ENCODE measurements at places on chromosomes 1 and 21.

- DNase-seq = peak; percentile 70
Observed at GRCh38 chr1:212228076-212228475, 57.1 kb upstream of the PPP2R5A start.

- DNase-seq = no peak
Observed at GRCh38 chr1:225771661-225772322, 5.8 kb upstream of the SRP9 start.

GRCh38 chr1:32172621-32173245, 6.7 kb upstream of the TXLNA start:
- peak; percentile 27 for DNase-seq

GRCh38 chr1:29033829-29034466, 89.8 kb downstream of the TMEM200B start:
- peak; percentile 39 for DNase-seq

- no peak for DNase-seq
Observed at GRCh38 chr1:175708787-175709186, 34.6 kb downstream of the TNR start.

GRCh38 chr1:2360588-2361364, 30.6 kb downstream of the MORN1 start:
- peak; percentile 74 for DNase-seq

- peak; percentile 55 for DNase-seq
Observed at GRCh38 chr1:232385221-232385620, 244.7 kb downstream of the SIPA1L2 start.

Measured in fibroblast of skin of abdomen (primary cell).